ENCODE measurements at places on chromosomes 7 and 10. TPM values are rescaled to one million over a fixed set of nuclear protein-coding genes. Genes with fewer than 3 reads are reported as not detected.

Gene SPDYE8
- not detected for total RNA-seq

Gene ACTL6B
- not detected for total RNA-seq

GRCh38 chr7:154503962-154504550 lies 451.9 kb downstream of the DPP6 start:
- peak; percentile 22 for DNase-seq

- DNase-seq: no peak
Observed at GRCh38 chr7:2771274-2771731, 72.8 kb downstream of the GNA12 start.

GRCh38 chr10:2284071-2284470 lies 546.7 kb upstream of the ADARB2 start:
- no peak for DNase-seq

Data from HCT116 (cell line).